Epithelial cell of alveolus of lung (primary cell): ENCODE measurements at places on chromosomes 5 and 9. TPM values are rescaled to one million over a fixed set of nuclear protein-coding genes. Genes with fewer than 3 reads are reported as not detected.

Gene PCDHA4
- total RNA-seq: 0.48 TPM in 1 of 2 replicates, not detected in the other

Gene PALM2AKAP2
- total RNA-seq: 11.9 and 16.3 TPM in 2 replicates

Gene DDX4
- not detected in 2 replicates for total RNA-seq

Gene FUT7
- total RNA-seq: not detected in 2 replicates

Gene MSX2
- 3.7 and 5.2 TPM in 2 replicates for total RNA-seq

Gene WNK2
- total RNA-seq: not detected in 2 replicates

Gene C1QTNF2
- 0.32 and 0.39 TPM in 2 replicates for total RNA-seq
